ENCODE measurements at places on chromosomes 6 and 20. TPM values are rescaled to one million over a fixed set of nuclear protein-coding genes. Genes with fewer than 3 reads are reported as not detected.

DNA sequence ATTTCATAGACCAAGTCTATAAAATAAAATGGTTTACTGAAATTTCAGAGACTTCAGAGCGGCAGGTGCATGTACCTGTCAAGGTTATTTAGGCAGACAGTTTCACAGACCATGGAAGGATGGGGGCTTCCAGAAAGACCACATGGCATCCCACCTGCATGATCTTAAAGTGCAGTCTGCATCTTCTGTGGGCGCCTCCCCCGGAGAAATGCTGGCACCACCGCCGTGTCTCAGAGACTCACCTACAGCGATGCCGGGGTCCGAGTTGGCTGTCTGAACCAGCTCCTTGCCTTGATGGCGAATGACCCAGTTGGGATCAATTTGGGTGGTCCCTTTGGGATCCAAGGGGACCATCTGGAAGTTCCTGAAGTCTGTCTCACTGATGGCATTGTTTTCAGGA lies 30.6 kb downstream of the THBS2 start:
- H3K4me1 ChIP-seq = no peaks in the 10 kb centered on the region
- H3K36me3 ChIP-seq = no peaks in the 10 kb centered on the region
- H3K27ac ChIP-seq = no peak overlapping the region
- no peak overlapping the region for H3K4me3 ChIP-seq
- no peaks in the 10 kb centered on the region for H3K27me3 ChIP-seq

DNA sequence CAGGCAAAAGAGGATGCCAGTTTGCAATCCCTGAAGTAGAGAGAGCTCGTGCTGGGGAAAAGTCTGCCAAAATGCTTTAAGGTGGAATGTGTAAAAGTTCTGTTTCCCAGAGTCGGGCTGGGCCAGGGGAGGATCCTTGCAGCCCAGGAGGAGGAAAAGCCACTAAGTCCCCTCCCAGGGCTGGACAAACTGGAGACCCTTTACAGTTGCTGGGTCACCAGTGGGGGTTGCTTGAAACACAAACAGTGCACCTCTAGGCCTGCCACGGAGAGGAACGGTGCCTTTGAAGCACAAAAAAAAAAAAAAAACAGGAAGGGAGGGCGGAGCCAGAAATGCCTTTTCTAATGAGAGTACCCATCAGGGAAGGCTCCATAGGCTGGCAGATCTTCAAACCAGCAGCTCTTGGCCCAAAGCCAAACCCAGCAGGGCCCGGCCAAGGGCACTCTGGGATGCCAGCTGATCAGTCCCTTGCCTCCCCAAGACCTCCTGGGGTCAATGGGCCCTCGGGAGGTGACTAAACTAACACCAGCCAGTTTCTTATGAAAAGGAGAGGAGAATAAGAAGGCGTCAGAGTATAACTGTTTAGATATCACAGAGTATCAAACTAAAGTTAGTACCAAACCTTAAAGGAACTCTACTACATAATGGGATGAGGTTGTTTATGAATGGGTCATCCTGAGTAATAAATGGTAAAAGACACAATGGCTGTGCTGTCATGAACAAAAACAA lies 23.7 kb downstream of the HLA-A start:
- no peaks in the 10 kb centered on the region for H3K27me3 ChIP-seq
- DNase-seq = no peak
- no peak overlapping the region for H3K4me3 ChIP-seq
- peaks cover 30% of the 10 kb centered on the region for H3K4me1 ChIP-seq
- no peak overlapping the region for H3K27ac ChIP-seq
- no peaks in the 10 kb centered on the region for H3K36me3 ChIP-seq

- no peak within 1 kb of the TSS for H3K27ac ChIP-seq
- H3K27me3 ChIP-seq = no peaks in the 10 kb centered on the region
- H3K4me3 ChIP-seq = no peak within 1 kb of the TSS
- no peaks in the 10 kb centered on the region for H3K4me1 ChIP-seq
- H3K36me3 ChIP-seq = no peaks in the 10 kb centered on the region
- no peak for DNase-seq
Observed at GRCh38 chr6:65707126-65707826, at the start of gene EYS. TSS of gene EYS (minus strand) at chr6:65707226. CDS start at chr6:65495410, 211,816 bp downstream.

- H3K27me3 ChIP-seq = peaks cover 36% of the 10 kb centered on the region
- H3K36me3 ChIP-seq = no peaks in the 10 kb centered on the region
- DNase-seq = no peak
- no peak overlapping the region for H3K27ac ChIP-seq
- no peak overlapping the region for H3K4me3 ChIP-seq
- H3K4me1 ChIP-seq = no peaks in the 10 kb centered on the region
Observed at GRCh38 chr20:4603724-4604123, 118.0 kb upstream of the PRND start.

Gene ID4
- total RNA-seq = not detected

Gene NKAIN2
- not detected for total RNA-seq

GRCh38 chr20:44211177-44212039 lies 837 bp upstream of the OSER1 start:
- DNase-seq = no peak
- peaks cover 59% of the 10 kb centered on the region for H3K4me1 ChIP-seq
- peak overlapping the region; percentile 90 for H3K4me3 ChIP-seq

DNA sequence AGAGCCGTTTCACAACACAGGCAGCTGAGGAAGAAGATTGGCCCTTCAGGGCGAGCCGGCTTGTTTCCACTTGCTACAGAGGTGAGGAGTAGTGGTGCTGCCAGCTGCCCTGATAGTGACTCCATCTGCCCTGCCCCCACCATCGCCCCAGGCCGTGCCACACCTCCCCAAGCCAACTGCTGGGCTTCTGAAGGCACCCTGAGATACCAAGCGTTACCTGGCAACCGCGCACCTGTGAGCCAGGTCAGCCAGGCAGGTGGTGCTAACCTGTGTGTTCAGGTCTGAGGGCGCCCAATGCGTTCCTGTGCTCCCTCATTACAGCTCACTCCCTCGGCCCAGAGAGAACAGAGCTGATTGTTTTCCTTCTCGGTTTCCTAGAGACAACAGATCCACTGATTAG lies 299.1 kb upstream of the ID4 start:
- no peak overlapping the region for H3K4me3 ChIP-seq
- H3K4me1 ChIP-seq = no peaks in the 10 kb centered on the region
- H3K27ac ChIP-seq = no peak overlapping the region
- H3K27me3 ChIP-seq = no peaks in the 10 kb centered on the region
- no peak for DNase-seq
- no peaks in the 10 kb centered on the region for H3K36me3 ChIP-seq
